ENCODE measurements at places on chromosomes 1 and 21.

- DNase-seq = no peak
These were observed 167.3 kb downstream of the ZNF326 start for GRCh38 chr1:90162216-90162615.

DNA sequence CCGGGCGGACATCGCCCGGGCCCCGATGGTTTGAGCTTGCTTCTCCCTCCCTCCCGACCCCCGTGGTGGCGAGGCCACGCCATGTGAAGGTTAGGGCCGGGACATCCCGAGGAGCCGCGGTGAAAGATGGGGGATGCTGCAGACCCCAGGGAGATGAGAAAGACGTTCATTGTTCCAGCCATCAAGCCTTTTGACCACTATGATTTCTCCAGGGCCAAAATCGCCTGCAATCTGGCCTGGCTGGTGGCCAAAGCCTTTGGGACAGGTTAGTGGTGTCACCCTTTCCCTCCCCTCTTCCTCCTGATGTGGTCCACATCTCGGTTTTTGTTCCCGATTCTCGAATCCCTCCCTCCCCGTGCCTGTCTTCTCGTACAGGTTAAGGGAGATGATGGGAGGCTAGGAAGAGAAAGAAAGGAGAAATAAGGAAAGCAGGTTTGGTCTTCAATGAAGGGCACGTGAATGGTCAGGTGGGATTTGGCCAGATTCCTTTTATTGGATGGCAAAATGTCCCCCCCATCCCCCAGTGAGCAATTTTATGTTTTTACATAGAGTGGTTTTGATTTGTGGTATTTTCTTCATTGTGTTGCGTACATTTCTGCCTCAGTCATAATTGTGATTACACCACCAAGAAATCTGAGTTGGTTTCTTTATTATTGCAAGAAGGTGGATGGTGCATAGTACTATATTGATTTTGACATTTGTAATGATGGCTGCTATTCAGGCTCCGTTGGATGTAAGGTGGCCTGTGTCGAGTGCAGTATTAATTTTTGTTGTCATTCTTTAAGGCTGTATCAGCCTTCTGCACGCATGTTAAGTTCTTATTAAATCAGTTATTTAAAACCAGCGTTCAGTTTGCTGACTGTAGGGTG lies 1.2 kb downstream of the CAMSAP2 start:
- no peak for DNase-seq

GRCh38 chr1:20174937-20175666 lies 10.8 kb upstream of the UBXN10 start:
- DNase-seq = no peak

GRCh38 chr1:25549273-25550154 lies 6.1 kb downstream of the LDLRAP1 start:
- DNase-seq = no peak

DNA sequence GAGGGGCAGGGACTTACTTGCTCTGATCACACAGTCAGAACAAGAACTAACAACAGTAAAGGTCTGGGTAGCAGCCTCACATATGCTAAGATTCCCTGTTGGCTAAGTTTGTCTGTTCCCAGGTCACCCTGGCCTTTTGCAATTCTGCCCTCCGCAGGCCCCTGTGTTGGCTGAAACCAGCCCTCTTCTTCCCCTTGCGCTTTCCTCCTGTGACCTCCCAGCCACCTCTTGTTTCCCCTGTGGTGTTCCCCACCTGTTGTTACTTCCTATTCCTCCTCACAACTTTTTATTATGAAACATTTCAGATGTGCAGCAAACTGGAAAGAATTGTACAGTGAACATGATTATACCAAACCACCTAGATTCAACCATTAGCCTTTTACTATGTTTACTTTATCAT lies 23.4 kb downstream of the MAPKAPK2 start:
- no peak for DNase-seq

DNA sequence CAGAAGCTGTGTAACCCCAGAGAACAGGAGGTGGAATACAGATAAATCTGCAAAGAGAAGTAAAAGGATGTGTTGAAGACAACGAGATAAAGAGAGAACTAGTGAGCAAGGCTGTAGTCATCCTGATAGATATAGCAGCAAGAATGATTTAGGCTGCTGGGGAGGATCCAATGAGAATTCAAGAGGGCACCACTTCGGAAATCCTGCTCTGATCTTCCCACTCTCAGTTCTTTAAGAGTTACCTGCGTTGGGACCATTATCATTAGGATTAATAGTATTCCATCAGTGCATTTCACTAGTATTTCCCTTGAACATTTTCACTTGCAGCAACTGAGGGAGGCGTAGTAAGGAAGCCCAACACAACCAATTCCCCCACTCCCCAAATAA lies at the start of gene BRINP3:
TSS of gene BRINP3 (minus strand) at position 103 of the 387 bp plus-strand sequence.
- DNase-seq = no peak

GRCh38 chr1:43451157-43451591 lies 2.6 kb downstream of the HYI start:
- no peak for DNase-seq

DNA sequence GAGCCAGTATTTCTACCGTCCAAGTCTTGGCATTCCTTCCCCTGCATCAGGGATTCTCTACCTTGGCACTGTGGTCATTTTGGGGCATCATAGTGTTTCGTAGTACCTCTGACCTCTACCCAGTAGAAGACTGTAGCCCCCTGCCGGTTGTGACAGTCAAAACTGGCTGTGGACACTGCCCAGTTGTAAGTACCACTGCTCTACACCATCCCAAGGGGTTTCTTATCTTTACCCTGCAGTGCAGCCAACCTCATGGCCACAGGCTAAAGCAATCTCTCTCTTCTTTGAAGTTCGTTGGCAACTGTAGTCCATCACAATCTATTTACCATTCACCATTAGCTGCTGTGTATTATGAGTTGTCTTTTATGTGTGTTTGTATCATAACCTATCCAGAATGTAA lies 29.3 kb upstream of the ERO1B start:
- no peak for DNase-seq

DNA sequence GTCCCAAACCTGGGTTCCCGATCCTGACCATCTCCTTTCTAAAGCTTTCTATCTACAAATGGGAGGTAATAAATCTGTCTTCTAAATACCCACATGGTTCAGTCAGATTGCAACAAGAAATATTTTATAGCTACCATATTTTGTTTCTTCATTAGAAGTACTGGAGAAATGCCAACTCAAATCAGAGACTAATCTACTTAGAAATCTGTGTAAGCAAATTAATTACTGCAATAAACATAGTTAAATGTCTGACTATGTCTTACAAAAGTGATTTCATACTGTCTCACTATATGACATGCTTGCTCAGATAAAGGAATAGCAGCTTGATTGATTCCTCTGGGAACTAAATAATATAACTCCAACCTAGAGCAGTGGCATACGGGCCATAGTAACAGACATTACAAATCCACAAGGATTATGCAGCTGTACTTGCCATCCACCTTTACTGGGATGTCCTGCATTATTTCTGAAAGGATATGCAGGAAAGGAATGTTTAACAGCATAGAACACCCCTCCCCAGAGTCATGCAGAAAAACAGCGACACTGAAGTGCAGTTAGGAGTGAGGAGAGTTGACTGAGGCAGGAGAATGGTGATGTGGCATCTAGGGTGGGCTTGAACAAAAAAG lies 80.3 kb downstream of the PCNX2 start:
- DNase-seq = no peak

DNA sequence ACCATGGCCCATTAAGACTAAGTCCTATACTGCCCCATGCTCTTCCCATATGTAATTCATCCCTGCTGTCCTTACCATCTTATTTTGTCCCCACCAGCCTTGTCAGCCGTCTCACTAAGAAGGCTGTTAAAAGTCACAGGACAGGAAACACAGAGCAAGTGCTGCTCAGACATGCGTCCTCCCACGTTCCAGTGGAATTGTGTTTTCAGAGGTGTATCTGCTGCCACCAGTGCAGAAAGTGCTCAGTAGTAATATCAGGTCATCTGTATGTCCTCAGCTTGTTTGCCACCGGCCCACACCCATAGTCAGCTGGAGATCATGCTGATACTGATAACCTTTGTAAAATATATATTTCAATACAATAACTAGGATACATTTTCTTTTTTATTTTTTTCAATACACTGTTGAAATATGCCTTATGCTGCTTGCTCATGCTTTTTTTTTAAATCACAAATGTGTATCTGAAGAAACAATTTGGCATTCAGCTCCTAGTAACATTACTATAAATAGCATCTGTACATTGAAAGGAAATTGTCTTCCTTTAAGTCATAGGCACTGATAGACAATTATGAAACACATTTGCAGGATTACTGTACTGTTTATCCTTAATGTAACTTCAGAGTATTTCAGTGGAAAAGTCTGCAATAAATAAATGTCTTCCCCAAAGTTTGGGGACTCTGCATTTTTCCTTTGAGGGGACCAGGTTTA lies 156.9 kb downstream of the EDEM3 start:
- no peak for DNase-seq

- no peak for DNase-seq
These were observed 330.0 kb downstream of the BARHL2 start for GRCh38 chr1:90386899-90387720.

GRCh38 chr1:101198842-101199636 lies 37.8 kb upstream of the S1PR1 start:
- DNase-seq = no peak

- DNase-seq = no peak
These were observed 4.0 kb downstream of the WDR26 start for GRCh38 chr1:224430511-224431113.

DNA sequence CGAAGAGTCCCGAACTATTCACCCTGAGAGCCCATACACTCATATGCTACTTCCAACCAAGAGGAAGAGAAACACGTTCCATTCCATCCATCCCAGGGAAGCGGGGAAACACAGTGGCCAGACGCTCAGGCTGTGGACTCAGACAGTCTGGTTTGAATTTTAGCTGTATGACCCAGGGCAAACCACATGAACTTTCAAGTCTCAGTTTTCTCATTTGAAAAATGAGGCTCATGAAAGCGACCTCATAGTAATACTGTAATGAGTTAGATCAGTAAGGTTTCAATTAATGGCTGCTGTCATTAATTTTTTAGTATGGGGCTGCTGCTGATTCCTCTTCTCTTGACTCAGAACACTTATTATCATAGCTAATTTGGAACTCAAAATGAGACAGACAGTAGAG lies 1.5 kb downstream of the FCRL4 start:
- no peak for DNase-seq

DNA sequence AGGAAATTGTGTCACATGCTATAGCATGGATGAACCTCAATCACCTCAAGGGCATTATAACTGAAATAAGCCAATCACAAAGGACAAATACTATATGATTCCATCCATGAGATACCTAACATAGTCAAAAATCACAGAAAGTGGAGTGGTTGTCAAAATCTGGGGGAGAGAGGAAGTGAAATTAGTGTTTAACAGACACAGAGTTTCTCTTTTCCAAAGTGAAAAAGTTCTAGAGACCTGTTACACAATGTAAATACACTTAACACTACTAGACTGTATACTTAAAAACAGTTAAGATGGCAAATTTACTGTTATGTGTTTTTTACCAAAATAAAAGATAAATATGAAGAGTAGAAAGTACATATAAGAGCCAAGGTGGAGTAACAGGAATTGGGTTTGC lies 31.8 kb downstream of the ZNF644 start:
- DNase-seq = no peak

DNA sequence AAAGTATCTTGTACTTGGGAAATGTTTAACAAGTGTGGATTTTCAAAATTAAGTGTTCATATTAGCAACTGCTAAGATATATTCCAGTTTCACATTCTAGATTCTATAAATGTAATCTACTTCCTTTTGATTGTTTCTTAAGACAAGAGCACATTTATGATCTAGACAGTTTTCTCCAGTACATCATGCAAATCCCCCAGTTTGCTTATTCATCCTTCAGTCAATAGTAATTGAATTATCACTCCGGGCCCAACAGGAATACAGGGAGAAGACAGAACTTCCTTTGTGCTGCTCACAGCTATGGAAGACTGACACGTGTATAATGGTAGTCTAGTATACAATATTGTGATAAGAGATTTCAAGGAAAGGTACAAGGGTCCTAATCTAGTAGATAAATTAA lies 14.5 kb downstream of the PLA2G4A start:
- DNase-seq = no peak

DNA sequence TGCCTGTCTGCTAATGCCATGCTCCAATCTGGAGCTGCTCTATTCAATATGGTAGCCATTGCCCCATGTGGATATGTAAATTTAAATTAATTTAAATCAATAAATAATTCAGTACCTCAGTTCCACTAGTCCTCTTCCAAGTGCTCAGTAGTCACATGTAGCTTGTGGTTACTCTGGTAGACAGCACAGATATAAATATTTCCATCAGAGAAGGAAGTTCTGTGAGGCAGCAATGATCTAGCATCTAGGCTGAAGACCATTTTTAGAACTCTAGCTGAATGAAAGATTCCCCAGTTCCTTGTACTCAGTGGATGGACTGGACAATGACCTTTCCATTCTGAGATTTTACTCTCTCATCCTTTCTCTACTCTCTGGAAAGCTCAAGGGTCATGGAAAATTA lies 25.8 kb upstream of the CAPZB start:
- no peak for DNase-seq

GRCh38 chr1:210143465-210144062 lies 89.0 kb upstream of the SERTAD4 start:
- DNase-seq = no peak

- no peak for DNase-seq
These were observed 116.1 kb upstream of the KCND3 start for GRCh38 chr1:112105557-112105956.

DNA sequence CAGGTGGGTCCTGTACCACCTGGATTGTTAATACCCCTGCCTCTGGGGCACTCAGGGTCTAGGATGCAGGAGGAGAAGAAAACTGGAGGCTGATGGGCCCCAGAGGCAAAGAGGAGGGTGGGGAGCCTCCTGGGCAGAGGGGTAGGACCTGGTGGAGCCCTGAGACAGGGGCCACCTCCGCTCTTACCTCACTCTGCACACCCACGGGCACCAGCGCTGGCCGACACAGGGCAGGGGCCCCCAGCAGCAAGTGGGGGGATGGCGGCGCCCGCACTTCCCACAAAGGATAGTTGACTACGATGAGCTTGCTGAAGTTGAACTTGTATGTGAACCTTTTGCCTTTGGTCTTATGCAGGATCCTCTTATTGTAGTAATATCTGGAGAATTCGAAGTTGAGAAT lies 1.1 kb downstream of the ETV3L start:
- DNase-seq = no peak

DNA sequence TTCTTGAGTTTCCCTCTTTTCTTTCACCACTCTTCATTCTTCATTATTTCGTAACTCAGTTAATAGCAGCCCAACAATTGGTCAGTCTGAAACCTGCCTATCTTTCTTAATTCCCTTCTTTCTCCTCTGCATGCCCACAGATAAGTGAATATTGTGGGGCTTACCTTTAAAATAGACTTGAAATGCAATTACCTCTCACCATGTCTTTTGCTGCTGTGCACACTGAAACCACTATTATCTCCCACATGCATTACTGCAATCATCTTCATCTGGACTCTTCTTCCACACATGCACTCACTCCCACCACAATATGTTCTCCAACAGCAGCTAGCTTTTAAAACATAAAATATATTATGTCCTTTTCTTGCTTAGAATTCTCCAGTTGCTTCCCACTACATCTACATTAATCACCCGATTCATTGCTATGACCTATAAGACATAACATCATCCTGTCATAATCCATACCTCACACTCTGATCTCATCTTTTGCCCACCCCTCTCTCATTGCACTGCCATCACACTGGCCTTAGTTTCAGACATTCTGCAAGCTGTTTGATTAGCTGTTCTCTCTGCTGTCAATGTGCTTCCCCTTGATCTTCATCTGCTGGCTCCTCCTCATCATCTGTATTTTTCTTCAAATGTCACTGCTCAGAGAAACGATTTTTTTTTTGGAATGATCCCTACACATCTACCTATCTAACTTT lies 304.8 kb downstream of the PTPRC start:
- DNase-seq = no peak
